ENCODE measurements at places on chromosomes 4 and X.

DNA sequence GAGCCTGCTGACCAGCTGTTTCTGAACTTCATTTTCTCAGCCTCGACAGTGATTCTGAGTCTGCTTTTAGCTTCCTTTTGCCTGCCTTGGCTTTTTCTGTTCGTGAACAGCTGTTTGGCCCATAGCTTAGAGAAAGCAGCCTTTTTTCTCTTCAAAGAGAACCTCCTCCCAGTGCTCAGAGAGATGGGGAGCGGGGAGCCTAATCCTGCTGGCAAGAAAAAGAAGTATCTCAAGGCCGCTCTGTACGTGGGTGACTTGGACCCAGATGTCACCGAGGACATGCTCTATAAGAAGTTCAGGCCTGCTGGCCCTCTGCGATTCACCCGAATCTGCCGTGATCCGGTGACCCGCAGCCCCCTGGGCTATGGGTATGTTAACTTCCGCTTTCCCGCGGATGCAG lies 756 bp downstream of the PABPC5 start:
- no peak for DNase-seq

GRCh38 chrX:86137071-86137470 lies 11.2 kb upstream of the DACH2 start:
- no peak for DNase-seq

- no peak for DNase-seq
Measured at GRCh38 chrX:19956306-19956705, 34.6 kb downstream of the BCLAF3 start.

DNA sequence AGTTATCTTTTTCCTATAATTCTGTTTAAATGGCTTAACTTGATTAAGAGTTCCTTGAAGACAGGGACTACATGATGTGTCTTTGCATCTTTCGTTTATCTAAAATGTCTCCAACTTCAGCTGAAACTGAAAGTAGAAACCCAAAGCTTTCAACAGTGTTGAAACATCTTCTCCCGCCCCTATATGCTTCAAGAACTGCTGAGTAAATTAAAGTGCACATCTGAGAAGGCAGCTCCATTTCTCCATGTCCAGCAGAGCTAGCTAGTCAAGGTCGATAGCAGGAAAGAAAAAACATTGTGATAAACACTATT lies 185.7 kb upstream of the TBL1X start:
- no peak for DNase-seq

DNA sequence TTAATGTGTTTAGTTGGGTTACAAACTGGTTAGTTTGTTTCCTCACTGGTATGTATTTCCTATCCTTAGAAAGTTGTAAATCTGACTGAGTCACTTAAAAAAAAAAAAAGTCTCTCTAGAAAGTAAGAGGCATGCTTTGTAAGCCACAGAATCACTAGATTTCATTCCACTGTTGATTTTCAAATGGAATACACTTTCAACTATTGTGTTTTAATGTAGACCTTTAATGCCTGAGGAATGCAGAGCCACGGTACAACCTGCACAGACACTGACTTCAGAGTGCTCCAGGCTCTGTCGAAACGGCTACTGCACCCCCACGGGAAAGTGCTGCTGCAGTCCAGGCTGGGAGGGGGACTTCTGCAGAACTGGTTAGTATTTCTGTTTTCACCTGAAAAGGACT lies 88.6 kb downstream of the HHIP start:
- no peak for DNase-seq

GRCh38 chr4:51960486-51960885 lies 59.7 kb downstream of the LRRC66 start:
- DNase-seq = no peak

- DNase-seq = no peak
Measured at GRCh38 chr4:12615822-12616221, 868.3 kb downstream of the RAB28 start.

- peak; percentile 82 for DNase-seq
Measured at GRCh38 chr4:3480528-3481112, 17.5 kb downstream of the DOK7 start.

DNA sequence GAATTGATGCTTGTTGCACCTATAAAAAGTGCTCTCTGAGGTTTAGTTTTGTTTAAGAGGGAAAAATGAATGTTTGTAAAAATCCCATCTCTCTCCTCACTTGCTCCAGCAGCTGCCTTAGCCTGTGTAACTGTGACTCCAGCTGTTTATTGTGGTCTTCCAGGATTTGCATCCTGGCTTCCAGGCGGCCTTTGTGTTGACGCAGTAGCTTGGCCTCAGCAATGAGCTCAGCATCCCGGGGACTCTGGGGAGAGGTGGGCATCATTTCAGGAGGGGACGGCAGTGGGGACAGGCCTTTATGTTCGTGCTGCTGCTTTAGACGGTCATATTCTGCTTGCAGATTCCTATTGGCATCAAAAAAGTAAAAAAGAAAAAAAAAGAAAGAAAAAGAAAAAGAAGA lies 75.3 kb upstream of the FTHL17 start:
- no peak for DNase-seq

- no peak for DNase-seq
Measured at GRCh38 chrX:85964744-85965143, 82.6 kb downstream of the CHM start.

GRCh38 chr4:32455231-32455630 lies 1735.1 kb downstream of the PCDH7 start:
- no peak for DNase-seq

DNA sequence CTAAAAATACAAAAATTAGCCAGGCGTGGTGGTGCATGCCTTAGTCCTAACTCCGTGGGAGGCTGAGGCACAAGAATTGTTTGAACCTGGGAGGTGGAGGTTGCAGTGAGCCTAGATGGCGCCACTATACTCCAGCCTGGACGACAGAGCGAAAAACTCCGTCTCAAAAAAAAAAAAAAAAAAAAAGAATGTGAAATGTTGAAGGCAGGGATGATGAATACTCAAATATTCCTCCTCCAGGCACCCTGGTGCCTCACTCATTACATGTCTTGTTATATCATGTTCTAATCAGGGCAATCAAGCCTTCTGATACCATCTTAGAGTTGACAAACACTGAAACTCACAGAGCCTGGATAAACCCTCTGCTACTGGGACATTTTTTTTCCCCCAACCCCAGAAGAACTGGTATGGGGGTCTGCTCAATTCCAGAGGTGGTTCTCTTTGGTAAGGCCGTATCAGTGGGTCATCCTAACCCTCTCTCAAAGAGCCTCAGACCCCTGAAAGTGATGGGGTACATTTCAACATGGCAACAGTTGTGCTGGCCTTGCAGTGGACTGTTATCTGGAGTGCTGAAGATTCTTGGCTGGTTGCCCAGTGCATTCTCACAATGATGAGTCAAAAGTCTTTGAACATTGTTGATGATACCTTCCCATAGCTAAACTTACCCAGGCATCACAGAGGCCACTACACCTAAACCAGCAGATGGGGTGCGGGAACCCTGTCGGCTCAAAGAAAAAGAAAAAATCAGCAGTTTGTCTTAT lies 2.4 kb upstream of the SH3KBP1 start:
- peak; percentile 58 for DNase-seq

DNA sequence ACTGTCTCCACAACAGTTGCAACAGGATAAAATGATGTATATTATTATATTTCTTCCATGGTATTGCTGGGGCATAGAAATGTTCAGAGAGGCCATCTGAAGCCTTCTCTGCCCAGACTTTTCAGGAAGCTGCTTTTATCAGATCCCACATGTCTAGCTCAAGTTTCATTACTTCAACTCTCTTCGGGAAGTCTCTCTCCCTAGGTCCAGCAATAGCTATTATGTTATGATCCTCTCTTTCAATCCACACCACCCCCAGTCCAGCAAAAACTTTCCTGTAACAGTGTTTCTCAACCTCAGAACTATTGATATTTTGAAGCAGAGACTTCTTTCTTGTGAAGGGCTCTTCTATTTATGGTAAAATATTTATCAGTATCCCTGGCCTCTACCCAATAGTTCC lies 44.9 kb downstream of the CXCL1 start:
- no peak for DNase-seq

DNA sequence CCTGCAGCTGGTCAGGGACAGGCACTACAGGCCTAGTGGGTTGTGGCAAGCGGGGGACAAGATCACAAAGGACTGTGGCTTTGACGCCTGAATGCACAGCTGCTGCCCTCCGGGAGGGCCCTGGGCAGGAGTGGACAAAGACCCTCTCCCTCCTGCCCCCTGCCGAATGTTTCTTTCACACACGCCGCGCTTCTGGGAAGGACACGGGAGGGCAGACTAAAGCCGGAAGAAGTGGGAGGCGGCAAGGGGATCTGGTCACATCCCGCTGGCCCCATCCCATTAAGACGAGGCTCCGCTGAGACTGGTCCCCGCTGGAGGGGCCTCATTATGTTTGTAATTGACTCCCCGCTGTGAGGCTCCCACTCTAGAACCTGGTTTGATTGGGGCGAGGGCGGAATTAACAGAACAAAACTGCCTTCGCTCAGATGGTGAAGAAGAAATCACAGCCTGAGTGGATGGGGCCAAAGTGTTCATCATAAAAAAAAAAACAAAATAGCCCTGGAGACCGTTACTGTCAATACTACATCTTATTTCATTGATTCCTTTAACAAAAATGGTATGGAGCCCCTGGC lies 37.8 kb upstream of the PSAPL1 start:
- DNase-seq = no peak

DNA sequence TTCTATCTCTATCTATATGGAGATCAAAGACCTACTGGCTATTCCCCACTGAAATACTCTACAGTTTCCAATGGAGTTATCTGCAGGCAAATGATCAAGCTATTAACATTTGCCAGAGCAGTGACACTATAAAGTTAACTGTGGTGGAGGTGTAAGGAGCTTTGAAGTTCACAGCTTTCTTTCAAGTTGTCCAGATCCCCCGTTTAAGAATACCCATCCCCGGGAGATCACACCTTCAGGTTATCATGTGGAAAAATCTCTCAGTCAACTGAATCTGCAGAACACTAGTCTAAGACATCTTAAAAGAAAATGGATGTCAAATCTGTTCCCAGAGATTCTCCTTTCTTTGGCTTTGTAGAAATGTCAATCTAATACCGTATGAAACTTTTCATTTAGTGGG lies 80.1 kb downstream of the GPC3 start:
- no peak for DNase-seq

DNA sequence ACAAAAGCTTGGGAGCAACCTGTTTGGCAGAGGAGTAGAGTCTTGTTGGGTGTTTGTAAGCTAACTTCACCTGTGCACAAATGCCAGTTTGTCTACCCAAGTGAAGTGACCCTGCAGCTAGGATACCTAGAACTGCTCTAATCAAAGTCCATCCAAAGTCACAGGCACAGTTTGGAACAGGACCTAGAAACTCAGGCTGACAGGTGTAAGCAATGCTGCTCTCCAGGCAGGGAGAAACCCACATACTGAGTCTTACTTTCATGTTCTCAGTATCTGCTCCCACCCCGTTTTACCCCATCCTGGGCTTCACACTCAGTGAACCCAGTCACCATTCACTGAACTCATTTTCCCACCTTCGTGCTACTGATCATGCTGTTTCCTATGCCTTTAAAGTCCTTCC lies 40.3 kb downstream of the MAML3 start:
- DNase-seq = no peak

DNA sequence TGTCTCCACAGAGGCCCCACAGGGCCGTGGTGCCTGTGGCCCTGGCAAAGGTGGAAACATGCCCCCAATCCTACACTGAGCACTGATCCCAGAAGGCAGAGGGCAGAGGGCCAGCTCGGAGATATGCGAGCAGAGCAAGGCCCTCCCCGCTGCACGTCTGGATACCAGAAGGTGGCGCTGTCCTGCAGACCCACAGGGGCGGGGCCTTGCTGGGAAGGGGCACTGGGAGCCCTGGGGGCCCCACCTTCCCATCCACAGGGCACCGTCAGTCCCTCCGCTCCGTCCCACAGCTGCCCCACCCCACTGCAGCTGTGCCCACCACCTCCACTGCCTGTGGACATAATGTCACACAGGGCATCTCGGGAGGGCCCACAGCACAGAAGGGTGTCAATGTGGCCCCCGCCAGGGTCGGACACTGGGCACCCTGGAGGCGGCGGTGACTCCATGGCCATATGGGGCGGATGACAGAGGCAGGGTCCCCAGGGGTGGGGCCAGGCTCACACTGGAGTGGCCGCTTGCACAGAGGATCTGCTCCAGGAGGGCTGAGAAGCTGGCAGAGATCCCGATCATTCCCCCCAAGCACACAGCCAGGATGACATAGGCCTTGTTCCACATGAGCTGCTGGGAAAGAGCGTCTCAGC lies 4.8 kb downstream of the SLC49A3 start:
- DNase-seq = no peak

- DNase-seq = no peak
Measured at GRCh38 chrX:118983513-118983912, 9.1 kb downstream of the LONRF3 start.

DNA sequence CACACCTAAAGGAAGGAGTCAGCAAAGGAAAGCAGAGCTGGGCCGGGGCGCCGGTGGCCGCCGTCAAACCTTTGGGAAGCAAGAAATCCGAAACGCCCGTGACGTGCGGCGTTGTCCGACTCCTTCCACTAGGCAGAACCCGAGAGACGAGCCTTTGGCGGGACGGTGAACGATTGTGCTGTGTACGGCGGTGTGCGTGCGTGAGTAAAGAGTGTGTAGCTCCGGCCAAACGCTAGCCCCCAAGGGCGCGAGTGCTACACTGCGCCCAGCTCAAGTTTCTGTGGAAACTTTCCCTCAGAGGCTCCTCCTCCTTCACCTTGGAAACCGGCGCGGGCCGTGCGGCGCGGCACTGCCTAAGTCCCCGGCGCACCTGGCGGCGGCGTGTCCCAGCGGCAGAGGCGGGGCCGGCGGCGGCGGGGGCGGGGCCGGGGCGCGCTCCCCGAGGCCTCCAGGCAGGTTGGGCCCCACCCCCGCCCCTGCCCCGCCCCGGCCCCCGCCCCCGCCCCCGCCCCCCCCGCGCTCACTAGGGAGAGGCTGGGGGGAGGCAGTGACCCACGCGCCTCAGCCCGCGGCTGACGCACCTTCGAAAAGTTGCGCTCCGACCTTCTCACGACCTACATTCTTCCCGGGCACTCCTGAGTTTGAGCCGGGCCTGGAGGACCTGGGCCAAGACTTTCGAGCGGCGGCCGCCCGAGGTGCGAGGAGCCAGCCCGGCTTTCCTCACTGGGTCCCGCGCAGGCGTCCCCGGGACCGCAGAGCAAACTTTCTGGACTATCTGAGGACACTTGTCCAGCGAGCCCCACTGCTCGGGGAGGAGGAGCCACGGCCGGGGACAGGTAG lies at the start of gene FHIP1A:
Gene FHIP1A, plus strand, starts transcription at position 547 of the 840 bp plus-strand sequence. CDS start 157,084 bp downstream, outside the sequence.
- peak; percentile 83 for DNase-seq

DNA sequence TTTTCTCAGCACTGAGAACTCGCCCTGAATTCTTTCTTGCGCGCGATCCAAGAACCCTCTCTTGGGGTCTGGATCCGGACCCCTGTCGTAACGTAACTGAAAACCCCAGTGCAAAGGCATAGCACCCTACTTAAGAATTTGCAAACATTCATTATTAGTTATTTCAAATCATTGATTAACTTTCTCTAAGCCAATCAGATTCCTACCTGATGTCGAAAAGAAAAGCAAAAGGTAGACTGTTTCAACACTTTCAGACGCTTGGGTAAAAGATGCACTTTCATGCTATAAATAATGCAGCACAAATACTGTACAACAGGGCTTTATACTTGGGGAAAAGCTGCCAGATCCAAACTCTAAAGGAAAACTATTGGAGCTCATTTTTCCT lies 817 bp upstream of the WDR19 start:
- no peak for DNase-seq

GRCh38 chr4:4848540-4848939 lies 10.9 kb upstream of the MSX1 start:
- no peak for DNase-seq
